ENCODE measurements at places on chromosomes 12 and 14.

DNA sequence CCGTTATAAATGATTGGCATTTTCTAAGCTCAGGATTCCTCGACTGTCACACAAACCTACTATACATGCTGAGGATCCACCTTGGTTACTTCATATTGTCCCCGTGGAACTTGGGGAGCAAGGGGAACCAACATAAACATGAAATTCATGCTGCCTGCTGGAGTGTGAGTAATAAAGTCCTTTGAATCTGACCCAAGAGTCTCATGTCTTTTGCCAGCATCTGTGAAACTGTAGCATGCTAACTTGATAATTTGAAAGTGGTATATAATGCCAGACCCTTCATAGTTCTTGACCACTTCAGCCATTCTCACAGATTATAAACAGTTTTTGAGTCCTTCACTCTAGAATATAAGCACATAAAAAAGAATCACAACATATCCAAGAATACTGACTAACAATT, 17.1 kb downstream of the SLC35F4 start:
- DNase-seq = no peak
- H3K27me3 ChIP-seq = no peaks in the 10 kb centered on the region
- H3K36me3 ChIP-seq = no peaks in the 10 kb centered on the region
- H3K27ac ChIP-seq = no peak overlapping the region
- no peaks in the 10 kb centered on the region for H3K4me1 ChIP-seq

DNA sequence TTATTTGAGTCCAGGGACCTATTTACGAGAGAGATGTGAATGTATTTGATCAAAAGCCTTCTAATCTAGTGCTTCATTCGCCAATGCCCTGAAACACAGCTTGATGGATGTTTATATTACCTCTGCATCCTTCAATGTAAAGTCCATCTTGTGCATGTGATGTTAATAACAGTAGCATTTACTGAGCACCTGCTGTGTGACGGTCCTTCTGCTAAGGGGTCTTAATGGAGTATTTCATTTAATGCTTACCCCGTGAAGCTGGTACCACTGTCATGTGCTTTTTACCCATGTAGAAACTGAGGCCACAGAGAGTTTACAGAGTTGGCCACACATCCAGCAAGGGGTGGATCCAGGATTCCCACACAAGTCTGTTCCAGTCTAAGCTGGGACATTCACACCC, 237.3 kb downstream of the ADGRD1 start:
- DNase-seq = no peak
- H3K27ac ChIP-seq = no peak overlapping the region
- H3K36me3 ChIP-seq = no peaks in the 10 kb centered on the region
- H3K27me3 ChIP-seq = no peaks in the 10 kb centered on the region
- H3K4me1 ChIP-seq = no peaks in the 10 kb centered on the region

DNA sequence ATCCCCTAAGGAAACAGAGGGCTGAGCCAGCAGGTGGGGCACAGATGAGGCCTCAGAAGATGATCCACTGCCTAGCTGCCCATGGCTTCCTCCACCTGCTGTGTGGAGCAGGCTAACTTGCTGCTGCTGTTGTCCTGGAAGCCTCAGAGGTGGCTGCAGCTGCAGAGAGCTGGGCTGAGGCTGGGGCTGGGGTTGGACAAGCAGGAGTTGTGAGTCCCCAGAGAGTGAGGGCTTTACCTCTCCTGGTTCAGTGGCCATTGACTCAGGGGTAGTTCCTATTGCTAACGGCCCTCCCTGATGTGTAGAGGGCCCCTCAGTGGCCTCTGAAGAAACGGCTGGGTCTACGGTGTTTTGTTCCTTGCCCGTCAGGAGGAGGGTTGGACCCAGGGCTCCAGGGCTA, 13.7 kb upstream of the PRKAG1 start:
- no peaks in the 10 kb centered on the region for H3K4me1 ChIP-seq
- H3K36me3 ChIP-seq = peaks cover 3% of the 10 kb centered on the region
- H3K27ac ChIP-seq = no peak overlapping the region
- no peak for DNase-seq
- no peak overlapping the region for H3K4me3 ChIP-seq
- no peaks in the 10 kb centered on the region for H3K27me3 ChIP-seq

DNA sequence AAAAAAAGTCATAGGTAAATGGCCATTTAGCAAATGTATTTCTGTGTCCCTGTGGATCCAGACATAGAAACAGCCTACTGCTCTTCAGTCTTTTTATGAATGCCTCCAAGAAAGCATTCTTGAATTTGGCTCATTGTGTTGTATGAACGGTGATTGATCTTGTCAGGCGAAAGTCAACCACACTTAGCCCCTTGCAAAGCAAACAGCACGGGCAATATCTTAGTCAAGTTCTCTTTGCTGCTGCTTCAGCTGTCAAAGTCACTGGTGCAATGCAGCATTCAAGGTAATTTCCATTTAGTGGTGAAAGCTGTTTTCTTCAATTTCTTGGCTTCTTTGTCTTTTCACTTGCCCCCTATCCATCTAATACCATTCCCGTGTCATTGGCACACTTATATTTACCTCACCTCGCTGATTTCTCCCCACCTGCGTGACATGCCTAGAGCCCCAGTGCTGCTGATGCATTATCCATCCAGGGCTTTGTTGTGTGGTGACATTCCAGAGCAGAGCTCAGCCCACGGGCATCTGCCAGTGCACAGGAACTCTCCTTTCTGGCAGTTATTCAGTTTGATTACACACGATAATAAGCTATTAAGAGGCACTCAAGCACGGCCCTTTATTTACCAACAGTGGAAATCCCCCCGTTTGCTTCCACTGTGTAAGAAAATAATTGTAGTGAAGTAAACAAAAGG, 362.3 kb upstream of the NOVA1 start:
- H3K36me3 ChIP-seq = no peaks in the 10 kb centered on the region
- no peaks in the 10 kb centered on the region for H3K4me1 ChIP-seq
- H3K27ac ChIP-seq = no peak overlapping the region

DNA sequence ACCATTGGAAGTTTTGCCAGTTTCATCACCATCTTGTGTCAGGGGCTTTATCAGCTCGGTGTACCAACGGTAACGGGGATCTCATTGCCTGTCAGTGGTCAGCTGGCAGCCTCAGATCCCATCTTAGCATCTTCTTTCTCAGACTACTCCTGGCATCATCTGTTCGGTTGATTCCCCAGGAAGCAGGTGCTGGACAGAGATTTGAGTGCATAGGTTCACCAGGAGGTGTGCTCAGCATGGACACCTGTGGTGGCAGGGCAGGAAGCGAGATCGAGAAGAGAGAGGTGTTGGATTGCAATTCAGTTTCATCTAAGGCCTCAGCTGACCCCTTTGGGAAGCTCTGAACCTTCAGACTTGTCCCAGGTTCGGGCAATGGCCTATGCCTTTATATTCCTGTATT, 76.0 kb downstream of the C12orf75 start:
- DNase-seq = no peak
- H3K36me3 ChIP-seq = no peaks in the 10 kb centered on the region
- no peak overlapping the region for H3K4me3 ChIP-seq

GRCh38 chr14:72519543-72519942, 374.4 kb downstream of the DPF3 start:
- H3K36me3 ChIP-seq = no peaks in the 10 kb centered on the region
- H3K27me3 ChIP-seq = no peaks in the 10 kb centered on the region
- no peak for DNase-seq
- no peaks in the 10 kb centered on the region for H3K4me1 ChIP-seq
- no peak overlapping the region for H3K4me3 ChIP-seq

DNA sequence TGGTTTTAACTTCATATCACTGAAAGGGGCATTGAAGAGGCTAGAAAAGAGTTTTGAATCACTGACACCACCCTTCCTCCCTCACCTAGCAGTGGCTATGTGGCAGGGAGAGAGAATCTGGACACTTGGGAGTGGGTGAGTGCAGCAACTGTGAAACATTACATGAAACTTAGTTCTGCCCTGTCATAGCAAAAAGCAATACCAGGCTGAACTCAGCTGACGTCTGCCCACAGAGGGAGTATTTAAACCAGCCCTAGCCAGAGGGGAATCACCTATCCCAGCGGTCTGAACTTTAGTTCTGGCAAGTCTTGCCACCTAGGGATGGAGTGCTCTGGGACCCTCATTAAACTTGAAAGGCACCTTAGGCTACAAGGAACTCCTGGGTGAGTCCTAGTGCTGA, 20.7 kb upstream of the UNC79 start:
- H3K36me3 ChIP-seq = no peaks in the 10 kb centered on the region
- H3K4me1 ChIP-seq = no peaks in the 10 kb centered on the region
- no peak for DNase-seq
- no peak overlapping the region for H3K27ac ChIP-seq

- H3K27me3 ChIP-seq = no peaks in the 10 kb centered on the region
- no peak overlapping the region for H3K27ac ChIP-seq
- H3K4me3 ChIP-seq = no peak overlapping the region
Measured at GRCh38 chr12:70415987-70416386, 49.9 kb downstream of the KCNMB4 start.

GRCh38 chr12:118921761-118922160, 59.6 kb upstream of the SRRM4 start:
- H3K36me3 ChIP-seq = no peaks in the 10 kb centered on the region
- H3K4me3 ChIP-seq = no peak overlapping the region
- no peak overlapping the region for H3K27ac ChIP-seq
- no peak for DNase-seq
- no peaks in the 10 kb centered on the region for H3K4me1 ChIP-seq

- H3K27ac ChIP-seq = no peak overlapping the region
- H3K4me1 ChIP-seq = no peaks in the 10 kb centered on the region
- H3K27me3 ChIP-seq = no peaks in the 10 kb centered on the region
- no peak overlapping the region for H3K4me3 ChIP-seq
Measured at GRCh38 chr12:29763301-29763683, 20.4 kb downstream of the TMTC1 start.

GRCh38 chr12:57011438-57012424, 4.6 kb downstream of the TAC3 start:
- no peak overlapping the region for H3K27ac ChIP-seq
- H3K27me3 ChIP-seq = no peaks in the 10 kb centered on the region
- H3K4me3 ChIP-seq = no peak overlapping the region
- DNase-seq = no peak

DNA sequence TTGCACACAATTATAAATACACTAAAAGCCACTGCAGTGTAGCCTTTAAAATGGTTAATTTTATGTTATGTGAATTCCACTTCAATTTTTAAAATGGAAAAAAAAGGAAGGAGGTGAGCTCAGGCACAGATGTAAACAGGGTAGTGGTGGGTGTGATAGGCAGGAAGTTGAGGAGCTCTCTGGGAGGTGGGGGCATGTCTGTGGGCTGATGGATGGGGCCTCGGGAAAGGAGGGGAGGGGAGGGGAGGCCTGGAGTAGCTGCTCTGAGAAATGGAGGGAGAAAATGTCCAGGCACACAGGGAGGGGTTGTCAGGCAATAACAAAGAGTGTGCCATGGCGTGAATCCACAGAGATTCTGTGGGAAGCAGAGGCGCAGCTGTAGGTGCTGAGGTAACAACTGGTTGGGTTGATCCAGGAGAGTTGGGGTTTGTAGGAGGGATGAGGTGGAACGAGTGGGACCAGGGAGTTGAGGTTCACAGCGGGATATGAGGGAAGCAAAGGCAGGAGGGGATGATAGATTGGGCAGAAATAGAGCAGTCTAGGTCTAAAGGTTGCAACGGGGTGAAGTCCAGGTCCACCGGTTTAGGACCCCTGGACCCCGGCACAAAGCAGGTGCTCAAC, 57.2 kb downstream of the LTBP2 start:
- H3K4me3 ChIP-seq = no peak overlapping the region
- no peaks in the 10 kb centered on the region for H3K27me3 ChIP-seq
- no peaks in the 10 kb centered on the region for H3K36me3 ChIP-seq

- no peak for DNase-seq
- no peak overlapping the region for H3K4me3 ChIP-seq
- no peaks in the 10 kb centered on the region for H3K36me3 ChIP-seq
- no peaks in the 10 kb centered on the region for H3K4me1 ChIP-seq
- no peak overlapping the region for H3K27ac ChIP-seq
Measured at GRCh38 chr12:30531731-30532678, 163.7 kb downstream of the IPO8 start.

DNA sequence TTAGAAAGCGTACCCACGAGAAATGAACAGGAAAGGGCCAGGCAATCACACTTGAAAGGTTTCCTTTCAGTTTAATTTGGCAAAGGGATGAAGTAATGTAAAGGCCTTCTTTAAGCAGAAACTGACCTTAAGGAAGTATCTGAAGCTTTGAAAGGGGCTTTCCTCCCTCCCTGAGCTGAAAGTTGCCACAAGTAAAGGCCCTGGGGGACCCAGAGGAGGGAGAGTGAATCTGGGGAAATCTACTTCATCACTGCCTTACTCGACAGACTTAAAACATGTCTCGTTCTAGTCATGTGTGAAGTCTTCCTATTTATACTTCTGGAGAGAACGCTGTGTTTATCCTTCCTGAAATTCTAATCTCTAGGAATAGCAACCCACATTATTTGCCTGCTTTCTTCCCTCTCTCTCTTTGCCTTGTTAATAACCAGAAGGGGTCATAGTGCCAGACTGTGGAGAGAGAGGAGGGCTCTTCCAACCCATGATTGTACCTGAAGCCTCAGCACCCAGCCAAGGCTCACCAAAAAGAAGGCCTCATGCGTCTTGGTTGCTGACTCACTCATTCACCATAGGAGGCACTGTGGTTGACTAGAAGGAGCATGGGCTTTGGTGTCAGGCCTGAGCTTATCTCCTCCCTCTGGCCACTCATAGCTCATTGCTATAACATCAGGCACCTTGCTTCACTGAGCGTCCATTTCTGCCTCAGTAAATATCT, 10.2 kb upstream of the GPX2 start:
- no peak overlapping the region for H3K4me3 ChIP-seq
- no peaks in the 10 kb centered on the region for H3K27me3 ChIP-seq
- DNase-seq = no peak
- no peak overlapping the region for H3K27ac ChIP-seq
- no peaks in the 10 kb centered on the region for H3K4me1 ChIP-seq
- H3K36me3 ChIP-seq = no peaks in the 10 kb centered on the region

DNA sequence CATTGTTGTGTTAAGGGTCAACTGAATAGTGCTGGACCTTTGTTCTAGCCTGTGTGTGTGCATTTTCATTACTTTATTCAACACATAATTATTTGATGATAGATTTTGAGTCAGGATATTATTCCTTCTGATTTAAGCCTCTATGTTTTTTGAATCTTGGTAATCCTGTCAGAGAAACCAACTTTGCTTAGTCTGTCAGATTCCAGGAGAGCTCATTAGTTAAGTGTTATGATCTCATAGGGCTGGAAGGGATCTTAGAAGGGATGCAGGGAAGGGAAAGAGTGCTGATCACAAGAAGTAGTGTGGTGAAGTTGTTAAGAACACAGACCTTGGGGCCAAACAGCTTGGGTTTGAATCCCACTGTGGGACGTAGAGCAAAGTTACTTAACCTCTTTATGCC, 52.9 kb downstream of the SCN8A start:
- no peak for DNase-seq
- H3K27me3 ChIP-seq = no peaks in the 10 kb centered on the region
- H3K4me3 ChIP-seq = no peak overlapping the region
- no peak overlapping the region for H3K27ac ChIP-seq

DNA sequence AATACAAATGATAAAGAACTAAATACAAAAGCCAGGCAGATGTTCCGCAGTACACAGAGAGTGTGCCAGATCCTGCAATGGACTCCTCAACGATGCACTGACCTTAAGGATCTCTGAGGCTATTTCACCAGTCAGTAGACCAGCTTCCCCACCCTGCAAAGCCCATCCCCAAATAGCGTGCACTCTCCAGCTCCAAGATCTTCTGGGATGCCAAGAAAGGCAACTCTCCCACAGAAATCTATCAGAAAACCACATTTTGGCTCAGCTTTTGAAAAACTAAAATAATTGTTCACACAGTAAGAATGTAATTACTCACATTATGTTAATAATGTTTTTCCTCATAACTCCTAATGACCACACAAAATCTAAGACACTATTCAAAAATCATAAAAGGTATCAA, 90.4 kb downstream of the PPP2R5E start:
- no peak for DNase-seq
- no peaks in the 10 kb centered on the region for H3K27me3 ChIP-seq
- no peak overlapping the region for H3K27ac ChIP-seq
- no peak overlapping the region for H3K4me3 ChIP-seq

- H3K27ac ChIP-seq = no peak overlapping the region
- no peaks in the 10 kb centered on the region for H3K4me1 ChIP-seq
- no peak overlapping the region for H3K4me3 ChIP-seq
- H3K36me3 ChIP-seq = peaks cover 3% of the 10 kb centered on the region
Measured at GRCh38 chr12:132467511-132467910, 22.4 kb upstream of the FBRSL1 start.
